Activated CD8-positive, alpha-beta memory T cell treated with anti-CD3 and anti-CD28 coated beads, Interleukin-2, amount 50 U/mL, for 4 hours (primary cell): ENCODE measurements at places on chromosomes 3 and 15.

GRCh38 chr3:90036939-90037469 is 929.6 kb downstream of the EPHA3 start:
- DNase-seq, result no peak

- DNase-seq, result no peak
Observed at GRCh38 chr15:77631745-77632533, 773 bp downstream of the LINGO1 start.

DNA sequence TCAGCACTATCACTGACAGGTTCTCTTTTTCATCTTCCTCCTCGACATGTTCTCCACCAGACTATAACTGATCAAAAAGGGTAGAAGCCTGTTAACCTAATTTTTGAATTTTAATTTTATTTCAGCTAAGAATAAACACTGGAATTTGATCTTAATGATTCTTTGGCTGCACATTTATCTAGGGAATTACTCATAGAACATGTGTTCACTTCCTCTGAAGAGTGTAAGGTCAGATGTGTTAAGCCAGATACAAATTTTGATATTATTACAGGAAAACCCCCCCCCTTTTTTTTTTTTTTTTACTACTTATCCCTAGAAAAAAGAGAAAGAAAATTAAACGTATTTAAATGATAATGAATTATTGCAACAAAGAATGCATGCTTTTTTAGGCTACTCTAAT is 15.0 kb downstream of the DCBLD2 start:
- no peak for DNase-seq

GRCh38 chr3:128113817-128114794 is 9.5 kb downstream of the RUVBL1 start:
- DNase-seq, result no peak

GRCh38 chr3:118744186-118744585 is 290.5 kb downstream of the IGSF11 start:
- no peak for DNase-seq

- DNase-seq, result no peak
Observed at GRCh38 chr3:9695345-9695744, 8.3 kb upstream of the CPNE9 start.

- DNase-seq, result no peak
Observed at GRCh38 chr15:51075826-51076523, 18.7 kb downstream of the TNFAIP8L3 start.

GRCh38 chr3:177196456-177197040 is 734 bp downstream of the TBL1XR1 start:
- no peak for DNase-seq

DNA sequence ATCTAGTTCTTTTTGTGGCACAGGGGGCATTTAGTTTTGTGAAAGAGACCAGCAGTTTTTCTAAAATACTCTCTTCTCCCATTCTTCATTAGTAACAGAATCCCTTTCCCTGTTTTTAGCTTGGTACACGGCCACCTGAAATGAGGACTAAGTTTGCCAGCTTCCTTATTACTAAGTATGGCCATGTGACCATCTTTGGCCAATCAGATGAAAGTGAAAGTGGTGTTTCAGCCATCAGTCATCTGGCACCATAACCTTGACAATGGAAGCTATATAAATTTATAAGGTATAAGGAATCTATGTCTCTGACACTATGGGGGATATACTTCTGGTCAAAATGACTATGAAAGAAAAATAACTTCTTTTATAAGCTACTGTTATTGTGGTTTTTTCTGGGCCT is 570.4 kb downstream of the AGBL1 start:
- DNase-seq, result no peak
